ENCODE measurements at places on chromosomes 16 and 17.
A peak's percentile ranks its signal among the peaks of the same experiment; 100 is the strongest.

DNA sequence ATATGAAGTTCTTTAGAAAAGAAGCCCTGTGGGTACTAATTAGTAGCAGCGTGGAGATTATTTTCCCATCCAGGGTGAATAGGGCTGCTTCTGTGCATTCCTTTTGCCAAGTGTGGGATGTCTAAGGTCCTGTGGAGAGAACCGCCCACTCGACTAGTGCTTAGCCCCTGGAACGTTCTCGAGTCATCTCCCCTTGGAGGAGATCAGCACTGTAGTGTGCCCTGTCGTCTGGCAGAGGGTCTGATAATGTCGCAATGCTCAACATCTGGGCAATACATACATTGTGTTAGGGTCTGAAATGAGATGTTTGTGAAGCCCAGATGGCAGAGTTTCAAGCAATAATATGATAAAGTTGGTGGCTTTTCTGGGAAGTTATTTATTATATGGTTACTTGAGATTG lies 64.8 kb downstream of the SPECC1 start:
- no peak for DNase-seq

GRCh38 chr16:86383488-86384262 lies 126.7 kb upstream of the FOXF1 start:
- DNase-seq = no peak

DNA sequence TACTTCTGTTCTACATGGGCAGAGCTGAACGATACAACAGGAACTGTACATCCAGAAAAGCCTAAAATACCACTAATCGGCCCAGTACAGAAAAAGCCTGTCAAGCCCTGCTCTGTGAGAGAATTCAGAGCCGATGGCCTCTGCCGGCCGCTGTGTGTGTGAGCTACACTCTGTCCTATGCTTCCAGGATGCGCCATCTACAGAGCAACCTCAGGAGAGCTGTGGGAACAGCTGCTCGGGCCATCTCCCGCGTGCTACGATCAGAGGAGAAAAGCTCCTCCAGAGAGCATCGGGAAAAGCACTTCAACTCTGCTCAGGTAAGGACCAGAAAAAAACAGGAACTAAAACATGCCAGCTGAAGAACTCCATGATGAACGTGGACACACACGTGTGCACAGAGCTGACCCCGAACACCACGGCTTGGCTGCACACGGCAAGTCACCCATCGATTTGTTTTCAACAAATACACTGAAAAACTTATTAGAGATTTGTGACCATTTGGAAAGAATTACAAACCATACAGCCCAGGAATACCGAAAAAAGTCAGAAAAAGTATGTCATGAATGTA lies 115.9 kb downstream of the ANKRD11 start:
- DNase-seq = no peak

GRCh38 chr16:81374550-81374949 lies 59.8 kb downstream of the GAN start:
- DNase-seq = no peak

- no peak for DNase-seq
Measured at GRCh38 chr16:47150067-47150466, 6.3 kb upstream of the NETO2 start.

- DNase-seq = no peak
Measured at GRCh38 chr16:77299395-77299794, 100.2 kb downstream of the SYCE1L start.

DNA sequence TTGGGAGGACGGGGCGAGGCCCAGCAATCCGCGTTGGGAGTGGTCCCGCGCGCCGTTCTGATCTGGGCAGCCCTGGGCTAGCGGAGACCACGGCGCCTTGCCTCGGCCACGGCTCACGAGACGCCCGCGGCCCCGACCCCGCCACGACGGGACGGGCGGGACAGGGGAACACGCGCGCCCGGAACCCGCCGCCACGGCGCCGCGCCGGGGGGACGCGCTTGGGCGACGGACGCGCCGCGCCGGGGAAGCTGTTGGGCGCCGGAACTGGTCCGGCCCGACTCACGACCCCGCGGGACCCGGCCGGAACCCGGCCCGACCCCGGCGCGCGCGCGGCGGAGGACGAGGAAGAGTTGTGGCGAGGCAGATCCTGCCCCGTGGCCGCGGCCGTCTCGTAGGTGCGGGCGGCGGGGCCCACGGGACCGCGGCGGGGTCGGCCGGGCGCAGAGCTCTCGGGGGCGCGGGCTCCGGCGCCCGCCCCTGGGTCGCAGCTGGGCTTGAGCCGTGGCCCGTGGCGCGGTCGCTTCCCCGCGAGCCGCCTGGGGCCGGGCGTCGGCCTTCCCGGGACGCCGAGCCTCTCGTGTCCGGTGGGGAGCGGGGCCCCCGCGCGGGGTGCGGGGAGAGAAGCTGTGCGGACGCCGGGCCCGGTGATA lies at the start of gene ACSF3:
TSS of gene ACSF3 (plus strand) at position 251 of the 650 bp plus-strand sequence. CDS start 6,830 bp downstream, outside the sequence.
- DNase-seq = peak; percentile 35

- DNase-seq = no peak
Measured at GRCh38 chr17:40018211-40019121, 3.2 kb downstream of the CSF3 start.

DNA sequence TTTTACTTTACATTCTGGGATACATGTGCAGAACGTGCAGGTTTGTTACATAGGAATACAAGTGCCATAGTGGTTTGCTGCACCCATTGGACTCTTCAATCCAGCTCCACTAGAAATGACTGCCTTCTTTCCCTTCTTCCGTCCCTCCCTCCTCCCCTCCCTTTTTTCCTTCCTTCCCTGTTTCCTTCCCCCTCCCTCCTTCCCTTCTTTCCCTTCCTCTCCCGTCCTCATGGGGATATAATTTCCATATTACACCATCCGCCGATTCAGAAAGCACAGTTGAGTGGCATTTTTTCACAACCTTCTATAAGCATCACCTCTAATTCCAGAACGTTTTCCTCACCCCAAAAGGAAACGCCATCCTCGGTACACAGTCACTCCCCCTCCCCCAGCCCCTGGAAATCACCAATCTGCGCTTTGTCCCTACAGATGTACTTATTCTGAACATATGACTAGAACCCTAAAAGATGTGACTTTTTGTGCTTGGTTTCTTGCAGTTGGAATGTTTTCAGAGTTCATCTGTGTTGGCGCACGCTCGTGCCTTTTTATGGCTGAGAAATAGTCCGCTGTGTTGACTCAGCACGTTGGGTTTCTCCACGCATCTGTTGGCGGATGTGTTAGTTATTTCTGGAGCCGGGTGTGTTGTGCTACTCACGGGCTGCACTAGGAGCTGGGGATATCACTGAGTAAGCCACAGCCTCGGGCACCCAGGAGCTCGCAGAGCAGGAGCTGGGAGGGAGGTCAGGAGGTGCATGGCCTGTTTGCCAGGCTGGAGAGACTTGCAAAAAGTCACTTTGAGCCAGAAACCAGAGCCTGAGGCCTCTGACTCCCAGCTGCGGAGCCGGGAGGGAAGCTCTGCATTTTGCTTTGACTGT lies 336.4 kb downstream of the SEC14L1 start:
- no peak for DNase-seq

Measured in NCI-H1092 (cell line).